ENCODE measurements at places on chromosomes 7 and 10.

GRCh38 chr7:55515569-55516279, 56.6 kb downstream of the VOPP1 start:
- DNase-seq: no peak

DNA sequence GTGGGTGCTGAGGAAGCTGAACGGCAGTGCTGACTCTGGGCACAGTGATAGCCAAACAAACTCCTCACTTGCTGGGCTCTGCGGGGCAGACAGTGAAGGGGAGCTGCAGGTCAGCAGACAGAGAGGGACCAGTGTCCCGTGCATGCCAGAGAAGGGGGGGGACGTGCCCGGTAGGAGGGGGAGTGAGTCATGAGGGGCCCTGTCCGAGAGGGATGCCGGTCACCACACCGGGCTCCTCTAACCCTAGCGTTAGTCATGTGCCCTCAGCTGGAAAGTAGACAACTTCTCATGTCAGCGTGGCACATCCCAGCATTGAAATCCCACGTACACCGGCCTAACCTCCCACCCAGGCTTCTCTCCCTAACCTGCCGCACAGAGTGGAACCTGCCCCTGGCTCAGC, 117.1 kb upstream of the DPP6 start:
- DNase-seq: no peak

DNA sequence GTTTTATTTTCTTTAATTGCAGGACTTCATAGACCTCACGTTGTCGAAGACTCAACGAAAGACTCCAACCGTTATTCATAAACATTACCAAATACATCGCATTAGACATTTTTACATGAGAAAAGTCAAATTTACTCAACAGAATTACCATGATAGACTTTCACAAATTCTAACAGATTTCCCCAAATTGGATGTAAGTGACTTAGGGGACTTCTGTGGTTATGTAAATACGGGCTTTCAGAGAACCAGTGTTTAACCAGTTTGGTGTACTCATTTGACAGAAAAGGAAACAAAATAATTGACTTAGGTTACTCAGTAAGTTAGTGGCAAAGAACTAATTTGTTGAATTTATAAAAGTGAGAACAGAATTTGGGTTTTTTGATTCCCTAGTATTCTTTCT, 4.2 kb downstream of the GTPBP4 start:
- no peak for DNase-seq

DNA sequence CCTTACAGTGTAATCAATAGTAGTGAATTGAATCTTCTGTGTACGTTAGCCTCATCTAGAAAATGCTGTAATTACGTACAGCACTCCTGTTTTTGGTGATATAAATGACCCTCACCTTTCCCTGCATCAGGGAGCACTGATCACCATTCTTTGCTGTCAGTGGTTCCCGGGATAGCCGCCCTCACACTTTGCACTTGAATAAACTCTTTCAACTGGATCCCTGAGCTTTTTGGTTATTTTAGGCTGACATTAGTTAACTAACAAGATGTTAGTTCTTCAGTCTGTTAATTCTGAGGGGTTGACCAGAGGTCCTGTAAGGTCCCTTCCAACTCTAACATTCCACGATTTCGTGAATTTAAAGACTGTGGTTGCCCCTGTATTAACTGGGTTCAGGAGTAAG, 23.4 kb upstream of the ZC3HAV1 start:
- no peak for DNase-seq

DNA sequence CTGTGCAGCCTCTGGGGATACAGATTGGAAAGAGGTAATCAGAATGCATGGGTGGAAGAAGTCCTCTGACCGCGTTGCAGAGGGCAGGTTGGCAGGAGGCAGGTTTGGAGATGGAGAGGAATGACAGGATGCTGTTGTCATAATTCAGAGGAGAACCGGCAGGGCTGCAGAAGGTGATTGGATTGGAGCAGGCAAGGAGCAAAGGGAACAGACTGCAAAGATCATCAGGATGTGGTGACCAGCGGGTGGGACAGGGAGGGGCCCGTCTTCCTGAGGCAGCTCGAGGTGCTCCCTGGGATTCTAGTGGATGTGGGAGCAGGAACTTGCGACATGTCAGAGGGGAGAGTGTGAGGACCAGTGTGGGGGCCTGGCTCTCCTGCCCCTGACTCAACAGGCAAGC, 78.5 kb upstream of the PPIF start:
- DNase-seq: no peak

- no peak for DNase-seq
Observed at GRCh38 chr10:79397051-79397450, 48.4 kb downstream of the ZCCHC24 start.

GRCh38 chr10:76882245-76882644, 755.4 kb downstream of the KCNMA1 start:
- no peak for DNase-seq

GRCh38 chr7:26556061-26556881, 264.6 kb downstream of the SNX10 start:
- DNase-seq: no peak

GRCh38 chr10:73645251-73645650, 4.0 kb upstream of the MYOZ1 start:
- DNase-seq: no peak

GRCh38 chr7:107701191-107701590, 40.6 kb downstream of the SLC26A4 start:
- no peak for DNase-seq

DNA sequence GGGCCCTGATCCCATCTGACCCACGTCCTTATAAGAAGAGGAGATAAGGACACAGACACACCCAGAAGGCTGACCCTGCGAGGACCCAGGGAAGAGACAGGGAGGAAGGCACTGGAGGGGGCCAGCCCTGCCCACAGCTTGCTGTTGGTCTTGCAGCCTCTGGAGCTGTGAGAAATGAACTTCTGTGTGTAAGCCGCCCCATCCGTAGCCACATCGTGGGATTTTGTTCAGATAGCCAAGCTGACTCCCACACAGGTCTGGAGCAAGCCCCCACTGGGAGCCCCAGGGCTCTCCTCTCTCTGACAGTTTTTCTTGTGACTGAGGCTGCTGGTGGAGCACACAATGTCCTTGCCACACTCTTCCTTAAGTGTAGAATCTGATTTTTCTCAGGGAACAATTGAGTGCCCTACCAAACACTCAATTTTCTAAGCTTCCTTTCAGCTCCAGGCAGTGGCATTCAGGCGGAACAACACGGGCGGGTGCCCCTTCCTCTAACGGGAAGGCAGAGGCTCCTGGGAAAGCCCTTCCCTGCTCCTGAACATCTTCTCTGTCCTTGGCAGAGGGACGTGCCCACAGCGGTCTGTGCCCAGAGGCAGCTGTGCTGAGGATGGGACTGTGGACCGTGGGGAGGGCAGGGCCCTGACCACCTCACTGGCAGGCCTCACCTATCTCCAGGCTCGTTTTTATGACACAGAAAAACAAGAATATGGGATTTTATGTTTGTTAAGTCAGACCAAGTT, 160.6 kb upstream of the SHH start:
- no peak for DNase-seq

DNA sequence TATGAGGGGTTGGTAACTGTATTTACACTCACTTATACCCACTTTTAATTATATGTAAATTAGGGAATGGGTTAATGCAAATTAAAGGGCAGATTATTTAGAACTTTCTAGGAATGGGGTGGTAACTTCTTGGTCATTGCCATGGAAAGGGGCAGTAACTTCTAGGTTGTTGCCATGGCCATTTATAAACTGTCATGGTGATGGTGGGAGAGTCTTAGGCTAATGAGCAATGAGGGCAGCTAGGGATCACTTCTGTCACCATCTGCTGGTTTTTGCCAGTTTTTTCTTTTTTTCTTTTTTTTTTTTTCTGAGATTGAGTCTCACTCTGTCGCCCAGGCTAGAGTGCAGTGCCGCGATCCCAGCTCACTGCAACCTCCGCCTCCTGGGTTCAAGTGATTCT, 33.1 kb downstream of the NAPEPLD start:
- no peak for DNase-seq
